ENCODE measurements at places on chromosomes 1 and 21.

GRCh38 chr1:198833706-198834503 lies 195.1 kb downstream of the PTPRC start:
- no peak for DNase-seq

DNA sequence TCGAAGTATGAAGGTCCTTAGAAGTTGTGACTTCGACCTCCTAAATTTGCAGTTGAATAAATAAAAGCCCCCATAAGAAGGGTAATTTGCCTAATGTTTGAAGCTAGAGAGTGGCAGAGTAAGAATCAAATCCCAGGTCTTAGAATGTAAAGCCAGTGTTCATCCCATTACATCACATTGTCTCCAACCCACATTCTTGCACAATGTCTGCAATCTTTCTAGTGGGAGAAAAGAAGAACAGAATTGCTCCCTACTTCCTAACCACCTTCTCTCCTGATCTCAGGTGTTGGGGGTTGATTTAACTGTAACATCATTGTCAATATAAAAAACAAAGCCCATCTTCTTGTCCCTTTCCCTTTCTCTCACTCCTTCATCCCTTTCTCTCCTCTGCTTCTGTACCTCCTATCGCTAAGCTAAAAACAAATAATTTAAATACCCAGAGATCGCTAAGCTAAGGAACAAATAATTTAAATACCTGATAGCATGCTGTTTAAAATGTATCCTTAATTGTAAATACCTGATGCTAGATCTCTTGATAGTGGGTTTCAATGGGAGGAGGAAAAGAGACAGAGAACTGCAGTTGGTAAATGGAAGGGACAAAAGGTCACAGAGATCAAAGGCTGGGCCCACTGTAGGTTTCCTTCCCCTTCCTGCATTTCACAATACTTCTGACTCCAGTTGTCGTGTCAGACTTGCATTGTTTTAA lies 32.1 kb upstream of the CCDC190 start:
- no peak for DNase-seq

DNA sequence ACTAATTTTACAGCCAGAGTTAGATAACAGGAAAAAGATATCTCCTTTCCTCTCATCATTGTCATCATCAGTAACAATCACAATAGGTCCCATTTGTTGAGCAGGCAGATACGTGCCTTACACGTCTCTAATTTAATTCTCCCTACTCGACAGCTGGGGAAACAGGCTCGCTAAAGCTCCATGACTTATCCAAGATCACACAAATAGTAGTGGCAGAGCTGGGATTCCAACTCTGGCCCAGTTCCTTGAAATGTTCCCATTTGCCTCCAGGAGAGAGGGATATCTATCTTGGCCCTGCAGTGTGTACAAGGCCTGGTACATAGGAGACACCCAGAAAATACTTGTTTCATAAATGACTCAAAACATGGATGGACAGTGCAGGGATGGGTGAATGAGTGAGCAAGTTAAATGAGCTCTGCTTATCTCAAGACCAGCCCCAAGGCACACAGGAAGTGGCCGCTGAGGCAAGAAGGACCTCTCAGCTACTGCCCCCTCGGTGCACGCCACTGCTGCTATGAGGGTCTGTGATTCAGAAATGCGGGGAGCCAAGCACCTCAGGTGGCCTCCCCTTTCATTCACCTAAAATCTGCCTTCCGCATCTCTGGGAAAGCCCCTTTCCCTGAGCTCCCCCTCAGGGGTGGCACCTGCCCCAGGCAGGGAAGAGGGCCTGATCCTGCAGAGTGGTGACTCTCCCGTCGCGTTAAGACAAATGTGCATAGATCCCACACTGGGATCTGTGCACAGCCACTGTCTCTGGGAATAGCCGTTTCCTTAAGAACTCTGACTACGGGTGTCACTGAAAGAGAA lies 3.6 kb downstream of the KCNN3 start:
- DNase-seq = no peak

- no peak for DNase-seq
These were observed 299.4 kb downstream of the RYR2 start for GRCh38 chr1:237341391-237341790.

GRCh38 chr1:152052606-152053005 lies 15.8 kb upstream of the S100A11 start:
- peak; percentile 88 for DNase-seq

- no peak for DNase-seq
These were observed 167.7 kb downstream of the ZSCAN20 start for GRCh38 chr1:33640114-33640660.

DNA sequence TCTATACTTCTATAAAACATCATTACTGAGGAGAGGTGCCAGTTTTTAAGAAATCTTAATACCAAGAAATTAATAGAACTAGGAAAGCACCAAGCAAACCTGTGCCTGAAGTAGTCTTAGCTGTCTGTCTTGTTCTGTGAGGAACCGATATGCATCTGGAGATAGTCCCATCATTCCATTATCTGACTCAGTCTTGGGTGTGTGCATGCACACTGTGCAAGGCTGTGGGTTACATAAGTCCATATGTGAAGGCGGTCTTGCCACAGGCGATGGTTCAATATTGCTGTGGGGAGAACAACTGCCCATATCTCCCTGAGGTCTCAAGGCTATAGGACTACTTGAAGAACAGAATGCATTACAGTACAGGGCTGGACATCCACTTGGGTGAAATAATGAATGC lies 33.8 kb downstream of the STIL start:
- DNase-seq = no peak

DNA sequence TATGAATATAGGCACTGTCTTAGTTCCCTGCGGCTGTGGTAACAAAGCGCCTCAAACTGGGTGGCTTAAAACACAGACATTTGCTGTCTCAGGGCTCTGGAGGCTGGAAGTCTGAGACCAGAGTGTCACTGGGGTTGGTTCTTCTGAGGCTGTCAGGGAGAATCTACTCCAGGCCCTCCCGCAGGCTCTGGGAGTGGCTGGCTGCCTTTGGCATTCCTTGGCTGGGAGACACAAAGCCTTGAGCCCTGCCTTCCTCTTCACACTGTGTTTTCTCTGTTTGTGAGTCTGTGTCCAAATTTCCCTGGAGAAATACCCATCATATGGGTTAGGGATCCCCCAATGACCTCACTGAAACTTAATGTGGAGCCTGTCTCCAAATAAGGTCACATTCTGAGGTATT lies 38.5 kb downstream of the B3GALT5 start:
- no peak for DNase-seq

DNA sequence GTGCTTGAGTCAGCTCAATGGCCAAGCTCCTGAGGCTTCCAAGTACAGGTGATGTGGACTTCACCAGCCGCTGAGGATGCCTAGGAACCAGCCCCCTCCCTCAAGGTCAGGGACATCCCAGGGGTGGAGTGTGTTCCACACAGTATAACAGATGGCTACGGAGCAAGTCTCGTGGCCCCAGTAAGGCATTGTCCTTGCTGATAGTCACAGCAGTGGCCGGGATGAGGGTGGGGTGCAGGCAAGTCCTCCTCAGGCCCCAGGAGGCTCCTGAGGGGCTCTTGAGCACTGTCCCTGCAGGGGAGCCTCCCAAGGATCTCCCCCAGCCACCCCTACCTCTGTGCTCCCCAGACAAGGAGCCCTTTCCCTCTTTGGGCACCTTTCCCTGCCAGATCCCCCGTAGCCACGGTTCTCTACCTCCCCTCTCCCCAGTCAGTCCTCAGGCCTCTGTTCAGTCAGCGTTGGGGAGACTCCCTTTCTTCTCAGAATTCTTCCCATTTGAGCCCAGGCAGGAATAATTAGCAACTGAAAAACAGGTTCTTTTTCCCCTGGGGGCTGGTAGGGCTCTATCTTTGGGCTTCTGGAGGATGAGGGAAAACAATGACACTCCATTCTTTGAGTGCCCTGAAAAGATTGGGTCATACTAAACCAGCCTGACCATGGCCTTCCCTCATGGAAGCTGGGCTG lies 7.1 kb upstream of the THEM5 start:
- DNase-seq = no peak

- no peak for DNase-seq
These were observed 56.9 kb upstream of the NRIP1 start for GRCh38 chr21:15121655-15122120.

DNA sequence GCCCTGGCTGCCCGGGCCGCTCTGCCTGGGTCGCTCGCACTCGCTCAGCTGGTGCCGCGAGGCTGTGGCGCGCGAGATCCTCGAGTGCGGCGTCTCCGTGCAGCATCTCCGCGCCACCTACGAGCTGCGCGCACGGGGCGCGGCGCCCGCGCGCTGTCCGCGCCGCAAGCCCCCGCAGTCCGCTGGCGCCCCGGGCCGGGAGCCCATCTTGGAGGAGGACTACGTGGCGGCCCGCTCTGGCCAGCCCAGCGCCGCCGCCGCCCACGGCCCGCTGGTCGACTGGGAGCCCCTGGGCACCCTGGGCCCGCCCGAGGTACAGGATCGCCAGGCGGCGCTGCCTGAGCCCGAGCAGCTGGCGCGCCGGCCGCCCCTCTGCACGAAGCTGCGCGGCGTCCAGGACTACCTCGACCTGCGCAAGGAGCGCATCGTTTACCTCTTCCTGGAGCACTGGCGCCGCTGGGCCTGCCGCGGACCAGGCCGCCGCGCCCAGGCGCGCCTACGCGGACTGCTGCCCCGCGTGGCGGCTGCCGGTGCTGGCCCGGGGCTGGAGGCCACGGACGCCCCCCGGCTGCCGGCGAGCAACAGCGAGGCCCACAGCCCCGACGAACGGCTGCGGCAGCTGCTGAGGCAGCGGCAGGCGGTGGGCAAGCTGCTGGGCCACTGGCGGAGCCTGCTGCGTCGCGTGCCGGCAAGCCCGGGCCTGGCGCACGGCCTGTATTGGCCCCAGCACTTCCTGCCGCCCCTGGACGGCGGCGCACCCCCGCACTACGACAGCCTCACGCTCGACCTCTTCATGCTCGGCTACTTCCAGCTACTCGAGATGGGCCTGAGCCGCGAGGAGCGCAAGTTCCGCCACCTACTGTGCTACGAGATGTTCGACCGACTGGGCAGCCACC lies 10.9 kb downstream of the TNFRSF25 start:
- no peak for DNase-seq

GRCh38 chr21:36504067-36505058 lies 24.4 kb upstream of the CLDN14 start:
- peak; percentile 5 for DNase-seq

DNA sequence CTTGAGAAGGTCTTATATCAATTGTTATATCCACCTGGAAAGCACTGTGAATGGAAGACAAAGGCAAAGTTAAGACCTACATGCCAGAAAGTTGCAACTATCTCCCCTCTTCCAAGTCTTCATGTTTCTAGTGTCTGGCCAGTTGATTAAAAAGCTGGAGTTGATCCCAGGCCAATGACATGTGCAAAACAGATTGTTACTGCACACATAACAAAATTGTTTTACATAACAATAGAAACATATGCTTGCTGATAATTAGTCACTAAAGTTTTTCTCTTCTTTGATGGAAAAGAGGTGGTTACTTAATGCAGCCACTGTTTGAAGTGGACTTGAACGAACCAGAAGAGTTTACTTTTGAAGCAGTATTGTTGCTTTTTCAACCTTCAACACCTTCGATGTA lies 158.2 kb downstream of the TGFBR3 start:
- no peak for DNase-seq

GRCh38 chr1:7026169-7026568 lies 240.9 kb downstream of the CAMTA1 start:
- DNase-seq = no peak

- no peak for DNase-seq
These were observed 5.4 kb downstream of the CELF3 start for GRCh38 chr1:151711044-151711800.

- DNase-seq = no peak
These were observed 7.7 kb downstream of the FAAP20 start for GRCh38 chr1:2186901-2187300.

- DNase-seq = no peak
These were observed 7.6 kb downstream of the DNMT3L start for GRCh38 chr21:44253832-44254710.

DNA sequence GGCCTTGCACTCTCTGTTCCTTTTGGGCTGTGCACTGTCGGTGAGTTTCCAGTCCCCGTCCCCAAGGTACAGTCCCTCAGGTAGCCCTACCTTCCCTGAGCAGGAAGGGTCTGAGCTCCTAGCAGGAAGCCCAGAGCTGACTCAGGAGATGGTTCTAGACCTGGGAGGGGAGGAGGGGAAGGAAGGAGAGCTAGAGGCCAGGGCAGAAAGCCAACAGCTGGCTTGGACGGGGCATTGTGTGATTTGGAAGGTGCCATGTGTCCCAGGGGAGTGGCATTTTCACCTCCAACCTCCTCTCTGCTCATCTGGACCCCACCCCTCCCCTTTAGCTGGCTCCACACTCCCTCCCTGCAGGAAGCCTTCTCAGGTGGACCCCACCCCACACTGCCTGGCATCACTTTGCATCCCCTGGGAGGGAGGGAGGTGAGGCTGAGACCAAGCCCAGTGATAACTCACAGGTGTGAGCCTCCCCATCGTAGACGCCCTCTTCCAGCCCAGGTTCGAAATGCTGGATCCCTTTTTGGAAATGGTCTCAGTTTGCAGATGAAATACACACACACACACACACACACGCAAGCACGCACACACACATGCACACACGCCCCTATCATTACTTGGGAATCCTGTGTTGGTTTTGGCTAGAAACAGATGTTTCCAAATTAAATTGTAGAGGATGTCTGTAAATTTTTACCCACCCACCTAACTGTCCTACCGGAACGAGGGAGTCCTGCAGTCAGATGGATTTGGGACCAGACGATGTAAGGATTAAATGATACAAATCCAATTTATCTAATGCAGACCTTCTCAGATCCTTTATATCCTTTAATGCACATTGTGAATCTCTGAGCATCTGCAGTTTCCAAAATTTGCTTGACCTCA lies 19.7 kb upstream of the IFNLR1 start:
- no peak for DNase-seq

GRCh38 chr1:194062962-194063361 lies 876.5 kb upstream of the B3GALT2 start:
- no peak for DNase-seq

DNA sequence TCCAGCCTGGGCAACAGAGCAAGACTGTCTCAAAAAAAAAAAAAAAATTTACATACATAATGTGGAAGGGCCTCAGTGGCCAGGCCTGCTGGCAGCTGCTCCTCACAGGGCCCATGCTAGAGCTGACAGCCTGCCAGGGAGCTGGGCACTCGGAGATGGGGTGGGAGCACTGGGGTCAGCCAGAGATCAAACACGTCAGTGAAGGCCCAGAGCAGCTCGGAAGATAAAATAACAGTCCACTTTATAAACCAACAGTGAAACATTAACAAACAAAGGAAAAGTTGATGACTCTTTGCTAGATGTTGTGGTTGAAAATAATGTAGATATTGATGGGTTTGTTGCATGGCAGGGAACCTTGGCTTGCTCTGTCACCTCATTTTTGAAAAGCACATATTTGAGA lies 42.7 kb downstream of the ATP5PF start:
- no peak for DNase-seq

- no peak for DNase-seq
These were observed 20.7 kb downstream of the MIS18A start for GRCh38 chr21:32257962-32258785.

- DNase-seq = no peak
These were observed 20.3 kb downstream of the POFUT2 start for GRCh38 chr21:45267390-45267760.

Measured in stimulated activated CD8-positive, alpha-beta memory T cell treated with anti-CD3 and anti-CD28 coated beads, Interleukin-4, amount 100 ng/mL, for 1 hour (primary cell).